ENCODE measurements at places on chromosomes 4 and X.

GRCh38 chr4:156794863-156795262 lies 176.7 kb downstream of the PDGFC start:
- DNase-seq = no peak

- DNase-seq = no peak
These were observed 205.1 kb downstream of the RASL11B start for GRCh38 chr4:53067125-53067802.

- DNase-seq = no peak
These were observed 30.3 kb downstream of the RGS12 start for GRCh38 chr4:3323071-3323481.

DNA sequence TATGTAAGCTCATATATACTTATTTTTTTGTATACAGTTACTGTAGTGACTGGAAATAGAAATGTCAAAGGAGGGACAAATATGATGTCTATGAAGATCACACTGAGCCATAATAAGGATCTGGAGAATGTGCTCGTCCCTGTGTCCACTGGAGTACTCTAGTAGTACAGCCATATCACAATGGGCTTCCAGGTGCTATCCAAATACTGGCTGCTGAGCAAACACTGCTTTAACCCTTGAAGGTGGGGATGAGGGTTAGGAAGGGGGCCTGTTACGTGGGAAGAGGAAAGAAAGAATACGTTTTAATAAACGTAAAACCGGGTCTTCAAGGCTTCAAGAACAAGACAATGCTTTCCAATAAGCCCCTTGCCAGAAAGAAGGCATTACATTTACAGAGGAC lies 29.8 kb upstream of the TMEM150C start:
- no peak for DNase-seq

DNA sequence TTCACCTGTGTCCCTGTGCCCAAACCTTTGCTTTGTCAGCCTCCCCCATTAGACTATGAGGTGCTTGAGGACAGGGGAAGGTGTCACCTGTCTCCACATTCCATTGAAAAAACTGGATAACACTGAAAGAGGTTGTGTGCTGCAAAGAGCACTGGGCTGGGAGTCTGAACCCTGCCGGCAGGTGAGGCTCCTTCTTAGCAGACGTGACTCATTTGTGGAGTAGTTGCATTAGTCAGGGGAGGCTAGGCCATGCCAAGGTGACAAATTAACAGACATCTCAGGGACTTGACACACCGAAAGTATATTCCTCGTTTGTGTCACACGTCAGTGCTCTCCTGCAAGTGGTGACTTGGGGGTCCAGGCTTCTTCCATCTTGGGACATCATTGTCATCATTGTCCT lies 95.9 kb upstream of the STX18 start:
- DNase-seq = no peak

DNA sequence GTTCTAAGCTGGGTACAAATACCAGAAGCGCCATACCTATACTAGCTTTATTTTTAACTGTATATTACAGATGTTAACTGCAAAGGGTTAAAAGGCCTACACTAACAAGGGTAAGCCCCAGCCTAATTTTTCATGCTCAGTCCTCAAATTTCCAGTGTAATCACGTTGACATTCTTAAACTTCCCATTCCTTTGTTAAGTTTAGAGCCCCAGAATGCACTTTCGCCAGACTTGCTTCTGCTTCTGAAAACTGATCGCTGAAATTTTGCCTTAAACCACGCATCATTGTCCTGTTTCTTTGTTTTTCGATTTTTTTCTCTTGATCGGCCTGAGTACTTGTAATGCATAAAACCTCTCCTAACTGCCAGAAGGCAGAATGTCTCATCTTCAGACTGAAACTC lies 2141.9 kb upstream of the AGA start:
- DNase-seq = no peak

- DNase-seq = peak; percentile 39
These were observed 3.1 kb upstream of the NR3C2 start for GRCh38 chr4:148445071-148445859.

- no peak for DNase-seq
These were observed 8.0 kb downstream of the GASK1B start for GRCh38 chr4:158164768-158165213.

DNA sequence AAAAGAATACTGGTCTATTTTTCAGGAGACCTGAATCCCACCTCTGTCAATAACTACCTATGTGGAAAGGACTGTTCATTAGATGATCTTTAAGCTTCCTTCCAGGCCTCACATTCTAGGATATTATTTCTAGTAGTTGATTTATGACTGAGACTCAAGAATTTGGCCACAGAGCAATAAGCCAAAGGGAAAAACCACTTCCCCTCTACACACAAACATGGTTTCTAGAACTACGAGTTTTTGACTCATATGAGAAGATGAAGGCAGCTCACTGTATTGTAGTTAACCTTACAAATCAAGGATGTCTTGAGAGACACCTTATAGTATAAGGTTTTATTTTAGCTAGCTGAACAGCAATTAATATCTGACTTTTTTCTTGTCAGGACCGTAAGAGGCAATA lies 36.9 kb upstream of the GDPD2 start:
- no peak for DNase-seq

GRCh38 chrX:69968950-69969349 lies 80.8 kb downstream of the AWAT2 start:
- DNase-seq = peak; percentile 1

DNA sequence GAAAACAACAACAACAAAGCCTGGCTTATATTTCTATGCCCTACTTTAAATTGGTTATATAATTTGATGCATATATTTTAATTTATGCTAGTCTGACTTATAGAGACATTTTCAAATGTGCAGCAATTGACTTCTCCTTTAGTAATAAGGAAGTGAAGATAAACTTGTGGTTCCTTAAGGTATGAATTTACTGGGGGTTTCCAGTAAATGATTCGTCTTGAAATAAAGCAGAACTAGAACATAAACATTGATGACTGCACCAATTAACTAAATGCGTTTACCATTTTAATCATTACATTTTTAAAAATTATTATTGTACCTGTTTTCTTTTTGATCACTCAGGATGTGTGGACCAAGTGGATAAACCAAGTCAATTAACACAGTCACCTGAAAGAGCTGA lies 99.6 kb upstream of the CCSER1 start:
- DNase-seq = no peak

GRCh38 chr4:67892905-67893304 lies 9.1 kb upstream of the TMPRSS11D start:
- DNase-seq = no peak

DNA sequence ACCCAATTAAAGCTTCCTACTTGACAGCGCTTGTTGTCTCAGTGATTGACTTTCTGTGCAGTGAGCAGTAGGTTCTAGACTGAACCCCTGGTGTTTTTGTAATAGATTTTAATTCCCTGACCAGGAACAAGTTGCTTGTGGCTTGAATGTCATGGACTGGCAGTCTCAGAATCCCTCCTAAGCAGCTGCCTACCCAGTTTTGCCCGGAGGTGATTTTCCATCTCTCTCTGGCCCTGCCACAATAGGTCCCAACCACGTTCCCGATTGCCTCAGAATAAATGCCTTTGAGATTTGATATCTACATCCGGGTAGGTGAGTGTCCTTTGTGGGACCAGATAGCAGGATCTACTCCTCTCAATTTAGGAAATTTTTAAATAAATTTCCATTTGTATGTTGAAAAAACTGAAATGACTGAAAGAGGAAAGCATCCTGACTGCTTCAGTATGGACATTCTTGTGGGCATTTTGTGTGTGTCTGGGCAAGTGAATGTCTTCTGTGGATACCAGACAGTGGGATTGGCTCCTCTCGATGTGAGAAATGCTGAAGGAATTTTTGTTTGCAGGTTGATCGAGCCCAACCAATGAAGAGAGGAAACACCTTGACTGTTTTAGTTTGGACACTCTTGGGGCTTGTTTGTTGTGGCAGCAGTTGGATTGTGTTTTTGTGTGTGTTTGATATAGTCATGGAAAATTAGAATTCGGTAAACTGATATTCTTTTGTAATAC lies 1607.4 kb downstream of the C4orf33 start:
- DNase-seq = no peak

DNA sequence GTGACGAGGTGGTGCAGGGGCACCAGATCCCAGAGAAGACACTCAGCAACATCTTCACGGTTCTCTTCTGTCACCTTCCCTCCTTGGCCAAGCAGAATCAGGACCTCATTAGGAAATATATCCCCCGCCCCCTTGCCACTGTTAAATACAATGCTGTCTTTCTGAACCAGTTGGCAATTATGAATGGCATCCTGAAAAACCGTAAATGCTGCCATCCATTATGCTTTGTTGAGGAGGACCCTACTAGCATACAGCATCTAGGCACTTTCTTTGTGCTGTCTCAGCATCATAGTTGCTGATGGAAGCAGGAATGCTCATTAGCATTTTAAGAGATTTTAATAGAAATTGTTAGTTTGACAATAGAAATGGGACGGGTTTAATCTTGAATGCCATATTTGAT lies 138.5 kb downstream of the DCLK2 start:
- DNase-seq = peak; percentile 97

GRCh38 chr4:100848841-100849240 lies 331.0 kb upstream of the EMCN start:
- DNase-seq = peak; percentile 14

GRCh38 chr4:155780775-155781174 lies 22.0 kb downstream of the GUCY1B1 start:
- no peak for DNase-seq

DNA sequence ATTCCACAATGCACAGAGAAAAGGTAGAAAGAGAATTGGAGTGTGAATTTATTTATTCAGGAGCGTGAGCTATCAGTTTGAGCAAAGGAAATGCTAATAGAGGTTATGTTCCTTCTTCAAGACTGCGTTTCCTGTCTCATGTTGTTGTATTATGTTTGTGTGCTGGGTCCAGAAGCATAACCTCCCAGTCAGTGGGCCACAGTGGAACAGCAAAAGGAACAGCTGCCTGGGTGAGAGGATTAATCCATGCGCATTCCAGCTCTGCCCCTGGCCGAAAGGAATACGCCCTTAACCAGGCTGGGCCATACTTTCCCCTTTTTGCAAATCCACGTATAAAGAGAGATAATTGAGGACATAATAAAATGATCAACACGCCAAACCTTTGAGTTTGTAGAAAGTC lies 32.4 kb upstream of the ARX start:
- no peak for DNase-seq

- DNase-seq = no peak
These were observed 575.7 kb downstream of the SPOCK3 start for GRCh38 chr4:166658585-166658984.

GRCh38 chrX:150773634-150774033 lies 80.4 kb downstream of the MTMR1 start:
- DNase-seq = no peak

- no peak for DNase-seq
These were observed 193.5 kb upstream of the FAT1 start for GRCh38 chr4:186917136-186917535.

- DNase-seq = no peak
These were observed 36.7 kb upstream of the HDAC8 start for GRCh38 chrX:72609313-72609712.

DNA sequence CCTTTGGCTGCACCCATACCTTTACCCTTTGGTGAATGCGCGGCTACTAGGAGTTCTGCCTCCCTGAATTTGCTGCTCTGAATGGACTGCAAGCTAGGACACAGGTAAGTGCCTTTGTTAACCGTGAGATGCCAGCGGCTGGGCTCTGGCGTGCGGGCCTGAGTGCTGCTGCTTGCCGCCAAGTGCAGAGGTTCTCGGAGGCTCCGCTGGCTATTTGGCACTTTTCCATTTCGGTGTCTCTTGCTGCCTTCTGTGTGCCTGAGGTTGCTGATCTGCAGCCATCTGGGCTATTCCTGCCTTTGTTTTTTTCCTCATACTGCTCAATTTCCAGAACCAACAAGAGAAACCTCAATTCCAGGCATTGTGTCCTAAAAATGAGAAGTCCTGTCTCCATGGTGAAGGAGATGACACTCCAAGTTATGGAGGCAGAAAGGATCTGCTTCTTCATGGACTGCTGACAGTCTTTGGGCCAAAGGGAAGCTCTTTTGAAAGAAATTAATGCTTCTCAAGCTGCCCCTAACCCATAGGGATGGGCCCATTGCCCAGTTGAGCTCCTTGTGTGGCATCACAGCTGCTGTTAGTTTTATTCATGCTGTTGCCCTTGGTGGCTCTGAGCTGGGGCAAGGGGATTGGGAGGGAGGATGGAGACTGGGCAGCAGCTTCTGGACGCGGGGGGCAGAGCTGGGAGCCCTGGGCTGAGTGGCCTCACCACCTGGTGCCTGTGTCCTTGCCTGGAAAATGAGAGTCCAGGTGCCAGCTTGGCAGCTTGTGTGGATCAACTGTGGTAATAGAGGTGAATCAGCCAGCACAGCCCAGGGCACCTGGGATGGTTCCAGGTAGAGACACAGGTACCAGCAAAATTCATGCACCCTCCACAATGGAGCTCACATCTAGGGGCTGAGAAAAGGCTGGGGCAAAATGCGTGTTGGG lies 3.8 kb upstream of the TBC1D14 start:
- no peak for DNase-seq
